Neural progenitor cell (in vitro differentiated cells): ENCODE measurements at places on chromosomes 5 and 9.

DNA sequence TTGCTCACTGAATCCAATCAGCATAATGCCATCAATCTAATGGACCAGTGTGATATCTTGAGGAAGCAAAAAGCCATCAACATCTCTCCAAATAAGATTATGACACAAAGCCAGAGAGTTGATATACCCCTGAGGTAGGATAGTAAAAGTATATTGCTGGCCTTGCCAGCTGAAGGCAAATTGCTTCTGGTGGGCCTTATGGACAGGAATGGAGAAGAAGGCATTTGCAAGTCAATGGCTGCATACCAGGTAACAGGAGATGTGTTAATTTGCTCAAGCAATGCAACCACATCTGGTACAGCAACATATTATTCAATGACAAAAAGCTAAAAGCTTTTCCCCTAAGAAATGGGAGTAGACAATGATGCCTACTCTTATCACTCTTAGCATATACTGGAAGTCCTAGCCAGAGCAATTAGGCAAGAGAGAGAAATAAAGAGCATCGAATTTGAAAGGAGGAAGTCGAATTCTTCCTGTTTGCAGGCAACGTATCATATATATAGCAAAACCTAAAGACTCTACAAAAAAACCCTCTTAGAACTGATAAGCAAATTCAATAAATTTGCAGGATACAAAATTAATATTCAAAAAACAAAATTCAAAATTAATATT, 216.1 kb upstream of the RASA1 start:
- no peak for DNase-seq

GRCh38 chr5:177508837-177509236, 789 bp downstream of the DOK3 start:
- no peak for DNase-seq

DNA sequence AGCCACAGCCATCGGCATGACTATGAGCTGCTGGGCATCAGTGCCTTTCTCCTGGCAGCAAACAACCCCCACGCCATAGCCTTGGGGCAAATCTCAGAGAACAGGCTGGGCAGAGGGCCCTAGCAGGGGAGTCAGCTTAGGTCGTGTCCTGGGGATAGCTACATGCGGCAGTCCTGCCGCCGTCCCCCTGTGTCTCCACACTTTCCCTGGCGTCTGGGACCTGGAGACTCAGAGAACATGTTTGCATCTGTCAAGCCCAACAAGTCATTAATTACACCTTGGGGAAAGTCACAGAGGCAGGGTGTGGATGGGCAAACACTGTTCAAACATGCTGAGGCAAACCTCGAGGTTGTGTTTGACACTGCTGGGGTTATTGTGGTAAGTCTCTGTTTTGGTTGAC, 123.6 kb downstream of the C5orf15 start:
- no peak for DNase-seq

GRCh38 chr5:167096816-167097215, 1194.6 kb upstream of the WWC1 start:
- no peak for DNase-seq

GRCh38 chr5:10648806-10649665, 85.2 kb downstream of the ANKRD33B start:
- no peak for DNase-seq

- no peak for DNase-seq
Measured at GRCh38 chr5:5298068-5298633, 124.3 kb upstream of the ICE1 start.
